Thoracic aorta (tissue), 2 donors: ENCODE measurements at places on chromosomes 5 and 9. TPM values are rescaled to one million over a fixed set of nuclear protein-coding genes. Genes with fewer than 3 reads are reported as not detected.

DNA sequence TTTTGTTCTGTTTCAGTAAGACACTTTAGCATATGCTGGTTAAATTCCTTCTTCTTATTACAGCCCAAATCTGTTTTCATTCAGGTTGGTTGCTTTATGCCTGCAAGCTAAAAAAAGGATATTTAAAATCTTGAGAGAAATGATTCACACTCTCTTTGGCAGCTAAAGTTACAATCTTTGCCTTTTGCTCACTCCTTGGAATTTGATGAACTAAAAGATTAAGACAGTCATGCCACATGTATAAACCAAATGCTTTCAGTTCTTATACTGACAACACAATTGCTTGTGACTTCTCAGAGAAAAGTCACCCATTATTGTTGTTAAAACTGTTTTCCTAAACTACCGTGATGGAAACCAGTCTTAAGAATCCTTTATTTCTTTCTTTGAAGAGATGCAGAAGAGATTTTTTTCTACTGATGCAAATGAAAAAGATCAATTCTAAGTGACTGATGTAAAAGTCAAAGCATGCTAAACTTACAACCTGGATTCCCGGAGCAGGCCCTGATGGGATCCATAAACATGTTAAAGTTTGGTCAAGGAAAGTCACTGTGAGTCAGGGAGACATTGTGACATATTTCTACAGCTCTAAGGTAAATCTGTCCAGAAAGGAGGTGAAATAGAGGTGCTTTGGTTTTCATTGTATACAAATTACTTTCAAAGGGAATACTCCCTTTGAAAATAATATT lies 144.2 kb upstream of the CDH10 start:
- DNase-seq: no peak

- no peak for DNase-seq
Observed at GRCh38 chr5:102583276-102584124, 84.7 kb upstream of the SLCO6A1 start.

The WDR31 gene
- total RNA-seq: 2.4 TPM

DNA sequence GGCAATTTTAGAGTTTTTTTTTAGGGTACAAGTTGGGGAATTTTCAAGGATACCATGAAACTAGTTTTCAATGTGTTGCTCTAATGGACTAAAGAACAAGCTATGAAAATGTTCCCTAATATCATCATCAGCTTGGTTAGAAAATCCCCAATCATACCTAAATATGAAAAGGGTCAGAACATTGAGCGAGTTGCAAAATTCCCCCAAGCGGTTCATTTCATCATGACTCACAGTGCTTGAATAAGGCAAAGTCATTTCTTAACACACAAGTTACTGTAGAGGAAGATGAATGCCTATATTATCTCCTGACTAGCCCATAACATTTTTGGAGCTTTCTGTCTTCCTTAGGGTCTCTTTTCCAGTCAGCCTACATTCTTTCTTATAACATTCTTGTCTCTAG lies 62.7 kb downstream of the ST8SIA4 start:
- DNase-seq: no peak

The GFI1B gene
- not detected for total RNA-seq

The ZDHHC11 gene
- 5.6 TPM for total RNA-seq

DNA sequence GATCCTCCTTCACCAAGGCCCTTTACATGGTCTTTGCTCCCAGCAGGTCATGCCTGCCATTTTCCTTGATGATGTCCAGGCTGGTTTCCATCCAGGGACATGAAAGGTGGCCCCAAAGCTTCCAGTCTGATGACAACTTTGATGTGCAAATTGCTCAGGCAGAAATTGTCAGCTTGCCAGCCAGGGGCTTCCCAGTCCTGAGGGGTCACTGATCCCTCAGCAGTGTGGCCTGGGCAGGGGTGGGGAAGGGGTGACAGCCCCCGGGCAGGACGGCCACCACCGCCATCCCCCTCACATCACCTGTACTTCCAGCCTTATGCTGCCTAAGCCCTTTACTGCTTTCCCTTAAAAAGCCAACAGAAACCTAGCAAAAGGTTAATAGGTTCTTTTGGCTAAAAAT lies 96.3 kb downstream of the ANKRD33B start:
- no peak for DNase-seq

DNA sequence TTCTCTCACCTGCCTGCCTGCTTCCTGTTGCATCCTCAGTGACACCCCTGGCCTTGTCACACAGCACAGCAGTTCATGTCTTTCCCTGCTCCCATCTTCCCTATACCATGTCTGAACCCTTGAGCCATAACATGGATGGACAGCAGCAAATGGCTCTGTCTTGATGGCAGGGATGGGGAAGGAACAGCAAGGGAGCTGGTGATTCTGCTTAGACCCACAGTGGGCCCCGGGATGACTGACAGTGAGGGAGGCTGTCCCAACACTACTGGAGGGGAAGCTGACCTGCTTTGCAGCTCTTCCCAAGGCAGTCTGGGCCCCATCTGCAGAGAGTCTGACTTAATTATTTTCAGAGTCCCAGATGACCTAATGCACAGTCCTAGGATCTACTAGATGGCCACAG lies 48.2 kb downstream of the MARCHF3 start:
- DNase-seq: no peak

GRCh38 chr5:142455856-142456255 lies 131.0 kb upstream of the SPRY4 start:
- no peak for DNase-seq

DNA sequence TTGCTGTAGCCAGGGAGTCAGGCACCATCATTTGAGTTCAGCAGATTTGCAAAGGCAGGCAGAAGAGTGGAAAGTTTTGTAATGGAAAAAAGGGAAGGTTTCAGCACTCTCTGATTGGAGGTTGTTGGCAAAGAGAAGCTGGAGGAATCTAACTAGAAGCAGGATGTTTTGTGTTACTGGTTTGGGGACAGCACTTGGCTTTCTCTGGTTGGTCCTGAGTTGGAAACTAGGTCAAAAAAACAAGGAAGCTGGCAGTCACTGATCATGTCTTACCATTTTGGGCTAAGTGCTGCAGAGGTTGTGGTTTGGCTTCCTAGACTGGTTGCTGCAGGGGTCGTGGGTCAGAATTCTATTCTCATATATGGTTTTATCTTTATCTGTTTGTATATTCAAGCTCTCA lies 189.8 kb downstream of the DRD1 start:
- DNase-seq: no peak

The PCDHGA9 gene
- total RNA-seq: 12.0 TPM

DNA sequence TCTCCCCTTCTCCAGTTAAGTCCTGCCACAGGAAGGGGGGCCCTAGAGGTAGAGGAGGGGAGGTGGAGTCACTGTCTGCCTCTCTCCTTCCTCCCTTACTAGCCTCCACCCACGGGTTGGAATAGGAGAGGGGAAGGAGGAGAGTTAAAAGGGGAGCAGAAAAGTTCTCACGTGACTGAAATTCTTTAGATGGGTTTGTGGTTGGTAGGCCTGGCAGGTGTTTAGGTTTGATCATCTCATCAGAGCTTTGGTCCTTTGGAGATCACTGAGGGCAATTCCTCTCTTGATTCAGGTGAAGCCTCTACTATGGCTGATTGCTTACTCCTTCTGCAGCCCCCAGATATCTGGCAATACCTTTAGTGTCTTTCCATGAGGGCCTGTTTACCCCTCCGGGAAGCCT lies 24.9 kb upstream of the C5orf63 start:
- DNase-seq: no peak

The FAM78A gene
- 5.7 TPM for total RNA-seq

The CNTNAP3 gene
- 12.9 TPM for total RNA-seq

The IRX2 gene
- 0.54 TPM for total RNA-seq

DNA sequence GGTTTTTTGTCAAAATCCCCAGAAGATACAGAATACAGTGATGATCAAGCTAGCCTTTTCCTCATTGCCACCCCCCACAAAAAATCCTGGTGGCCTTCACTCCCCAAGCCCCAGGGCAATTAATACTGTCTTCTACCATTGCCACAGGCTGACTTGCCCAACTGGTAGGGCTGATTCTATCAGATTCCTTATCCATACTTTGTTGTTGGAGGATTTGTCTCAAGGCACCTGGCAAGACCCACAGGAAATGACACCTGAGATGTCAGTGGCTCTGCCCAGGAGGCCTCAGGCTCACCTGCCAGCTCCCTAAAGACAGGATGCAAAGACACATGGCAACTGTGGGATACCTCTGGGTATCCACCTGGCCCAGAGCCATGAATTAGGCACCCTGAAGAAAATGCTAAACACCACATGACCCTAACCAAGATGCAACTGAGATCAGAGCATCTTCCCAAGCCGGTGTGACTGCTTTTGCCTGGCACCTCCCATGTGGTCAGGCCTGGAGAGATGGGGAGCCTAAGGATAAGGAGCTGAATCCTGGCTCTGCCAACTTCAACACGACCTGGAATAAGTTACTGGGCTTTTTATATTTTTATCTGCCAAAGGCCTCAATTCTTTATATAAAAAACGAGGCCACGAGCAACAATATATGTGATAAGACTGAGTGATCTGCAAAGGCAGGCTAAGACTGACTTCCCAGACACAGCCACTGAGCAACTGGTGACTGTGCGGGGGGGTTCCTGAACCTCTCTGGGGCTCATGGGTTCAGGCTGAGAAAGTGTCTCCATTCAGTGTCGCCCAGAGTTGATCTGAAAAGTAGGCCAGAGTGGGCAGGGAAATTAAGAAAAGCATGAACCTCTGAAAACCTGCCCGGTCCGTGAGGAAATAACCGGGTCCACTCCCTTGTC lies 944 bp downstream of the ATOX1 start:
- no peak for DNase-seq

The PTGR1 gene
- total RNA-seq: 34.4 TPM

GRCh38 chr9:118612201-118612600 lies 757.0 kb downstream of the BRINP1 start:
- DNase-seq: no peak

GRCh38 chr9:114504341-114505186 lies 709 bp downstream of the WHRN start:
- DNase-seq: no peak

The PCDHGA8 gene
- total RNA-seq: 13.9 TPM

- no peak for DNase-seq
Observed at GRCh38 chr9:38119560-38120236, 50.7 kb upstream of the SHB start.

The SV2C gene
- total RNA-seq: 0.14 TPM

GRCh38 chr5:119358530-119358900 lies 2.7 kb downstream of the TNFAIP8 start:
- no peak for DNase-seq

The TPPP gene
- 9.9 TPM for total RNA-seq

- no peak for DNase-seq
Observed at GRCh38 chr9:98235126-98235525, 20.3 kb downstream of the TBC1D2 start.

- no peak for DNase-seq
Observed at GRCh38 chr5:87210743-87211142, 56.9 kb upstream of the RASA1 start.

DNA sequence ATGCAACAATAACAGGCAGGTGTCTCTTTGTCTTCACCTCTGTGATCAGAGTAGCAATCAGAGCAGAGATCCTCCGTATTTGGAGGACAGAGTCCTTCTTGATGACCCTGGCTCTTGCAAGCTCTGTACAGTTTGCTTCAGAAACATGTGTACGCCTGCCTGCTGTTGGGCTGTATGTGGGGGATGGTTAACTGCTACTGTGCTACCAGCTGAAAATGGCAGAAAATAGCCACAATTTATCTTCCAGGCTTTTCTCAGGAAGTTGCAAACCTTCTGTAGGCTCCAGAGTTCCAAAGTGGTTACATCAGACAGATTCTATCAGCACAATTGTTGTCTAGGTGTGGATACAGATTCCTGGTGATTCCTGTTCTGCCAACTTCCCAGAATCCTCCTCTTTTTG lies 35.5 kb downstream of the DDX46 start:
- DNase-seq: no peak

DNA sequence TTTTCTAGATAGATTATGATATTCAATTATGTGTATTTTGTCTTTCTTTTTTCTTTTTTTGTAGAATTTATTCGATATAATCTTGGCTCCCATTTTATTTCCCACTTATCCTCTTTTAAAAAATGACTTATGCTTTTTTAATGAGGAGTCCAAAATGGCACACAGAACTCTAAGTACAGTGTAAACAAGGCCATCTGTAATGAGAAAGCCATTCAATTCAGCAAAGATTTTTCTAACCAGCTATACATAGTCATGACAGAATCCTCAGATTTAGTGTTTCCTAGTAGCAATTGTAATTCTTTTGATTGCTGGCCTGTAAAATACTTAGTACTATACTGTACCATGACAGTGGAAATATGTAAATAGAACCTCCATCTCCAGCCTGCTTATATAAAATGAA lies 651.4 kb downstream of the RAB3C start:
- DNase-seq: no peak

DNA sequence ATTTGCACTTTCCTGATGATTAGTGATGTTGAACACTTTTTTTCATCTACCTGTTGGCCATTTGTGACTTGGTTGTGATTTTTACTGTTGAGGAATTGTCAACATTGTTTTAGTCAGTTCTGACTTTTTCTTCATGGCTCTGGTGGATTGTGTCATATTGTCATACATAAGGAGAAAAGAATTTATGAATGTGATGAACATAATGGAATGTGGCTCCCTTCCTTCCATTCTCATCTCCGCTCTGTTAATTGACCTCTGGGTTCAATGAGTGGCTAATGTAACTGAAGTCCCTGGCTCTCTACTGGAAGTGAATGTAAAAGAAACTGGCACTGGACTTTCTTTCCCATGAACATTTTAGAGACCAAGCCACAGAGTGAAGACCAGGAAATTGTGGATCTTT lies 49.2 kb downstream of the KIAA1958 start:
- no peak for DNase-seq

The OR13C4 gene
- not detected for total RNA-seq

DNA sequence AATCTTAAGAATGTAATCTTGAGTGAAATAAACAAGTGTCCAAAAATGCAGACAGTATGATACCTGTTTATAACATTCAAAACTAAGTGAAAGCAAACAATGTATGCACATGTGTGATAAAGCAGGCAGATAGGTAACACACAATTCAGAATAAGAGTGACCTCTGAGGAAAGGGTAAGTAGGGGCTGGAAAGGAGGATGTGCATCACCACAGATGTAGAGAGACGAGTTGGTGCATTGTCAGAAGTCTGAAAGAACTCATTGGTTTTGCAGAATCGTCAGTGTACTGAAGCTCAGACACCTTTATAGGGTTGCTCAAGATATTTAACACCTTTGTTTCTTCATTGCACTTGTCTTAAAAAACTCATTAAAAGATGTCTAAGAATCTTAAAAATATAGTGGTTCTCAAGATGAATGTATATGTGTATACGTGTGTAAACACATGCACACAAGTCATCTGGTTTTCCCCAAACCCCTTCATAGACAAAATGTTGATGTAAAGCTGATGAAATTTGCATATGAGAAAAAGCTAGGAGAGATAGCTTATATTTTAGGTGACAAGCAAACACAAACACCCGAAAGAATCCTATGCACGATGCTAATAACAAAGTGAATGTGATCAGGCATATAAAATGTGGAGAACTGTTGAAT lies 197.6 kb upstream of the MEF2C start:
- DNase-seq: no peak

- DNase-seq: no peak
Observed at GRCh38 chr5:79802406-79802805, 112.8 kb downstream of the CMYA5 start.

- DNase-seq: no peak
Observed at GRCh38 chr5:83837265-83837907, 116.7 kb upstream of the HAPLN1 start.

The LRRC70 gene
- total RNA-seq: 4.2 TPM

GRCh38 chr5:18778225-18778624 lies 1144.0 kb downstream of the TAF11L14 start:
- no peak for DNase-seq

The CER1 gene
- not detected for total RNA-seq

- no peak for DNase-seq
Observed at GRCh38 chr5:50886657-50887345, 220.4 kb downstream of the PARP8 start.

GRCh38 chr5:75438722-75439121 lies 72.7 kb downstream of the CERT1 start:
- no peak for DNase-seq

- no peak for DNase-seq
Observed at GRCh38 chr9:4318741-4319140, 18.9 kb upstream of the GLIS3 start.
